Mucosa of gallbladder (tissue), 1 donor: ENCODE measurements at places on chromosomes 13 and 19.
A peak's percentile ranks its signal among the peaks of the same experiment; 100 is the strongest.

- no peak for DNase-seq
Measured at GRCh38 chr13:39051157-39051556, 12.9 kb downstream of the NHLRC3 start.

- no peak for DNase-seq
Measured at GRCh38 chr19:10305139-10305806, 4.3 kb downstream of the ZGLP1 start.

DNA sequence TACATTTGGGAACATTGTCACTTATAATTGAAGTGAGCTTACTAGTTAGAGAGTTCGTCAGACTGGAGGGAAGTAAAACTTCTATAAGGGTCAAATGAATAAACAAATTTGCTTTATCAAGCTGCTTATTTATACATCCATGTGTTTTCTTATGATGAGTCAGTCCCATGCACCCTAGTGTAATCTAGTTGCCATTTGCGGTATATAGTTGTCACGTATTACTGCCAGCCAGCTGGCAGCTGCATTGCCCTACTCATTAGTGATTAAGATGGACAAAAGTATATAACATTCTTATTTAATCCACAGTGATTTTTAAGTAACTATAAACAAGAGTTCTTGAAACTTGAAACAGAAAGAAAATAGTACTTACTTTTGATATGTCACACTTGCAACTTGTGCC is 182.4 kb downstream of the GPC6 start:
- DNase-seq: no peak

GRCh38 chr13:48944221-48944620 is 31.5 kb upstream of the FNDC3A start:
- no peak for DNase-seq

DNA sequence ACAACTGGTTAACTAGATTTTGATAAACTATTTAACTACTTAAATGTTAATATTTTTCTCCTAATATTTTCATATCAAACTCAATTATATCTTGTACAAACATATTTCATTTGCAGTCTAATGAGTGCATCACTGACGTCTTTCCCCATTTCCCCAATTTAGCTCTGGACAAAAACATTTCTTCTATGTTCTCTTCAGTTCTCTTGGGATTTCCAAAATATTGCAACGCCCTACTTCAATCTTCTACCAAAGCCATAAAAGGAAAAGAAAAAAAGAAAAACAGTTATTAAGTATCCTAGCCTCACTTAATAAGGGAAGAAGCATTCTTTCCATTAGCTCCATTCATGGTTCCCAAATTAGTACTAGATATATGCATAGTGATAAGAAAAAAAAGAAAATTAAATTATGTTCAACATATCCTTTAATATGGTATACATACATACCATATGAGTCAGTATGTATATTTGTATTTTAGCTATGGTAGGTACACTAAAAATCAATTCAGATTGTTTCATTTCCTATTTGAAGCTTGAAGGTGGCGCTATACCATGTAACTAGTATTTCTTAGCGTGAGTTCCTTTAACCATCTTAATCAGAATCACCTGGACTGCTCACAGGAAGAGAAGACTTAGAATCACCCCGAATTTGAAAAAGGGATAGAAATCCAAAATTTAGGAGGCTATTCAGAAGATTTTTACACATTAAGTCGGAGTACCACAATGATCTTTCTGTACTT is 9.9 kb downstream of the FBXL3 start:
- no peak for DNase-seq

DNA sequence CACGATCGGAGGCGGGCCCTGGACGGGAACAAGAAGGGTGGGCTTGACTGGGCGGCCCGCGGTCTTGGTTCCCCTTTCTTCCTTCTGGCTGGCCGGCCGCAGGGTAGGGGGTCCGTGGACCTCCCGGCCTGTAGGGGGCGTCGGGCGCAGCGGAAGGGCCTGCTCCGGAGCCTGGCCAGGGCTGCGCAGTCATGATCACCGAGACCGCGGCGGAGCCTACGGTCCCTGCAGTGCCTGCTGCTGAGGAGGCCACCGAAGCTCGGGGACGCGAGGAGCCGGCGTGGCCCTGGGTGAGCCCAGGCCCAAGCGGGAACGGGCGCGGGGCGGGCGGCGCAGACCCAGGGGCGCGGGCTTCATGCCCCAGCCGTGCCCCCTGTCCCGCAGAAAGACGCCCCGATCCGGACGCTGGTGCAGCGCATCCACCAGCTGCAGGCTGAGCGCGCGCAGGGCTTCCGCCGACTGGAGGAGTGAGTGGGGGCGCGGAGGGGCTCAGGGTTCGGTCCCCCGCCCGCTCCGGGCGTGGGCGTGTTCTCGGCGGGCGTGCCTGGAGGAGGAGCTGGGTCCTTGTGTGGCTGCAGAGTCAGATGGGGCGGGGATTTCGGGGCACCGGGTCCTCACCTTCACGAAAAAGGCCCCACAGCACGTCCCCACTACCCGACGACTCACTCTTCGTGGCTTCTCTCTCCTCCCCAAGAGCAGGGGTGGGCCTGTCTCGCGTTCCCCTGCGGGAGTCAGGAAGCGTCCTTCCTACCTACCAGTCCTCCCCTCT is at the start of gene REX1BD:
Gene REX1BD (plus strand): TSS at position 188 of the 769 bp plus-strand sequence. CDS start 4 bp downstream, at position 192.
- peak; percentile 81 for DNase-seq

GRCh38 chr13:27186295-27186694 is 14.7 kb upstream of the USP12 start:
- no peak for DNase-seq

DNA sequence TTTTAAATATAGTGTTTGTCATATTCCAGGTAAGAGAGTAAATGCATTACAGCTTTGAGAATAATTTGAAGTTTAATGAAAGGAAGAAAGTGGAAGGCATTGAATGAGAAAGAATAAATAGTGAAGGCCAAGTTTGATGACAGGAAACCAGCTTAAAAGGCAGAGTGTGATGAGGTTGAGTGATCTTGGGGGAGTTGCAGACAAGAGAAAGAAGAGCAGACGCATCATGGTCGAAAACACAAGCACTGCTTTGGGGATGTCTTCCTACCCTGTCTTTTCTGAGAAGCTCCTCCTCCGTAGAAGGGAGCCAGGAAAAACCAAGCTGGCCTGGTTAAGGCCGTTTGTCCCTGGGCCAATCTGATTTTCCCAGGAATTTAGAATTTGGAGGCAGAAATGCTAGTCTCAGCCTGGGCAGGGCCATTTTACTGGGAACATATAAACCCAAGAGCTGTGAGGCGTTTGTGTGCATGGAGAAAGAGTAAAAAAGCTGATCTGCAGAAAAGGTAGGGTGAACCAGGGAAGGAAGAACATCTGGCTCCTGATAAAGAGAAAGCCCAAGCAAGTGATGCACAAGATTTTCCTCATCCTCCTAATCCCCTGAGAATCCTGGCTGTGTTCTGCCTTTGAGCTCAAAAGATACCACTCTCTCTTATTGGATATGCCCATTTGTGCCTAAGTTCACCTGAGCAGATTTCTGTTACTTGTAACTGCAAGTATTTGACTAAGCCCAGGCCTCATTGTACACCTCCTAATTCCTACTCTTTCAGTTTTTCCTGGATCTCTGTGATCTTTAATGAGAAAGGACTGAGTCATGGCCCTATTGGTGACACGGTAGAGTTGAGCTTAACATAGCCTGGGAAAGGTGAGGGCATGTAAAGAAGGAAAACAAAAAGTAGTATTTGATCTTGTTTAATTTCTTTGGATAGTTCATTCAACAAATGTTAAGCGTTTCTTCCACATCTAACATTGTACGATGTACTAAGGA is 80.0 kb downstream of the WDFY2 start:
- peak; percentile 20 for DNase-seq

DNA sequence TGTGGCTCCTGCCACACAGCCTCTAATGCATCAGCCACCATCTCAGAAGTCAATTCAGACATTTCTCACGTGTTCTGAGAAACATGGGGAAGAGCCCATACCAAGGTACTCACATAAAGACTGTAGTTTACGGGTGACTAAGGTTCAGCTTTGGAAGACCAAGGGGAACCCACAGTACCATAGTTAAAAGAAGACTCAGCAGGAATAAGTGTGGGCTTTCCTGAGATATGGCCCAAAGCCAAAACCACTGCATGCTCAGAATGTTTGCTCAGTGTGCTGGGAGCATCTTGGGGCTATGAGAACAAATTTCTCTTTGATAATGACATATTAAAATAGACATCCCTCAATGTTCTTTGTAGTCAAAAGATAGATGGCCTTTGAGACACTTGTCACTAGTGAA is 283.8 kb downstream of the DCT start:
- no peak for DNase-seq

GRCh38 chr19:39951686-39952085 is 17.3 kb upstream of the FCGBP start:
- DNase-seq: no peak

- no peak for DNase-seq
Measured at GRCh38 chr13:52925251-52925650, 76.8 kb upstream of the PCDH8 start.
